Uterus (tissue), 4 donors: ENCODE measurements at places on chromosomes 2 and 18. TPM values are rescaled to one million over a fixed set of nuclear protein-coding genes. Genes with fewer than 3 reads are reported as not detected.

DNA sequence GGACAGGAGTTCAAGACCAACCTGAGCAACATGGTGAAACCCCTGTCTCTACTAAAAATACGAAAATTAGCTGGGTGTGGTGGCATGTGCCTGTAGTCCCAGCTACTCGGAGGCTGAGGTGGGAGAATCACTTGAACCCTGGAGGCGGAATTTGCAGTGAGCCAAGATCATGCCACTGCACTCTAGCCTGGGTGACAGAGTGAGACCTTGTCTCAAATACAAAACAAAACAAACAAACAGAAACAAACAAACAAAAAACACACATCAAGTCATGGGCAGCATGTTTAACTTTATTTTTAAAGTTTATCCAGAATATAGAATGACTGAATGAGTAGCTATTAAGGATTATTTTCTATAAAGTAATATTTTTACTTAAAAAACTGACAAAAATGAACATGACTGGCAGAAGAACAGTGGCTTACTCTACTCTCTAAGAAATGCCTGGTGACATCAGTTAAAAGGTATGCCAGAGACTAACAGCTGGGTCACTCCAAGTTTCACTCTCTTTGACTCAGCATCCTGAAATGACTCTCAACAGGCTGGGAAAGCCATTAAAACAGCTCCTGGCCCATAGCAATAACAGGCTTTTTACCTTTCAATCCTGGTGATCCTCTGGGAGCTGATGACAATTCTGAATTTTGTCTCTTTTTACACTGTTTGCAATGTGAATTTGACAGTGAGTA lies 281.6 kb upstream of the STON1 start:
- DNase-seq: no peak
- H3K4me1 ChIP-seq: peaks cover 4% of the 10 kb centered on the region

GRCh38 chr18:60910534-60910933 lies 422.7 kb upstream of the CDH20 start:
- H3K4me3 ChIP-seq: no peak overlapping the region
- no peaks in the 10 kb centered on the region for H3K27me3 ChIP-seq
- H3K27ac ChIP-seq: no peak overlapping the region
- H3K36me3 ChIP-seq: no peaks in the 10 kb centered on the region
- no peaks in the 10 kb centered on the region for H3K4me1 ChIP-seq

MYO7B gene
- total RNA-seq: 0.26 TPM

GRCh38 chr2:194116861-194117260 lies 1540.2 kb upstream of the SLC39A10 start:
- H3K36me3 ChIP-seq: no peaks in the 10 kb centered on the region
- no peak overlapping the region for H3K27ac ChIP-seq
- DNase-seq: no peak
- no peaks in the 10 kb centered on the region for H3K27me3 ChIP-seq
- no peaks in the 10 kb centered on the region for H3K4me1 ChIP-seq
